AG10803 (cell line): ENCODE measurements at places on chromosomes 2 and 18.

- peak; percentile 54 for DNase-seq
Measured at GRCh38 chr2:47344890-47345589, 57.9 kb upstream of the MSH2 start.

DNA sequence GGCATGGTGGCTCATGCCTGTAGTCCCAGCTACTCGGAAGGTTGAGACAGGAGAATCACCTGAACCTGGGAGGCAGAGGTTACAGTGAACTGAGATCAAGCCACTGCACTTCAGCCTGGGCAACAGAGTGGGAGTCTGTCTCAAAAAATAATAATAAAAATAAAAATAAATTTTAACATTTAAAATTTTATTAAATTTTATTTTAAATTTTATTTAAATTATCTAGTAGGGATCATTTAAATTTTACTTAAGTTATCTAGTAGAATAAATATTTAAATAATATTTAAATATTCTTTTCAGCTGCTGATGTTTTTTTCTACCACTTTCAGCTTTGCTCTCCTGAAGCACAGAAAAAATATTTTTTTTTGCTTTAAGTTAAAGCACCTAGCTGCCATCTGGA, 10.4 kb downstream of the COBLL1 start:
- no peak for DNase-seq

- DNase-seq, result no peak
Measured at GRCh38 chr2:74578408-74578807, 23.9 kb downstream of the DOK1 start.

- DNase-seq, result no peak
Measured at GRCh38 chr2:232540441-232541041, 1.0 kb downstream of the CHRNG start.

GRCh38 chr2:18991177-18992168, 366.9 kb downstream of the OSR1 start:
- DNase-seq, result peak; percentile 98

- DNase-seq, result no peak
Measured at GRCh38 chr2:211390536-211391188, 834.3 kb downstream of the CPS1 start.

GRCh38 chr2:15506229-15506819, 54.8 kb downstream of the NBAS start:
- DNase-seq, result peak; percentile 1

GRCh38 chr2:179592167-179592936, 269.1 kb downstream of the ZNF385B start:
- DNase-seq, result peak; percentile 37

DNA sequence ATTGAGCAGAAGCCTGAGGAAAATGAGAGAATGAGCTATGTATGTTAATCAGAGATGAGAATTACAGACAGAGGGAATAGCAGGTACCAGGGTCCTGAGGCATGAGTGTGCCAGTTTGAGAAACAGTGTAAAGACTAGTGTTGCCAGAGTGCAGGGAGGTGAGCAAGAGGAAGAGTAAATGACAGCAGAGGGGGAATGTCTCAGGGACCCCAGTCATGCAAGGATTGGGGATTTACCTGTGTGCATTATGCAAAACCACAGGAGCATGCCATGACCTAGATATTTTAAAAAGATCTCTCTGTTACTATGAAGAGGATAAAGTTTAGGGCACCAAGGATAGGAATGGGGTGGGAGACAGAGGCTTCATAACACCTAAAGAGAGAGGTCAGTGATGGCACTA, 72.1 kb downstream of the TTC32 start:
- DNase-seq, result no peak

DNA sequence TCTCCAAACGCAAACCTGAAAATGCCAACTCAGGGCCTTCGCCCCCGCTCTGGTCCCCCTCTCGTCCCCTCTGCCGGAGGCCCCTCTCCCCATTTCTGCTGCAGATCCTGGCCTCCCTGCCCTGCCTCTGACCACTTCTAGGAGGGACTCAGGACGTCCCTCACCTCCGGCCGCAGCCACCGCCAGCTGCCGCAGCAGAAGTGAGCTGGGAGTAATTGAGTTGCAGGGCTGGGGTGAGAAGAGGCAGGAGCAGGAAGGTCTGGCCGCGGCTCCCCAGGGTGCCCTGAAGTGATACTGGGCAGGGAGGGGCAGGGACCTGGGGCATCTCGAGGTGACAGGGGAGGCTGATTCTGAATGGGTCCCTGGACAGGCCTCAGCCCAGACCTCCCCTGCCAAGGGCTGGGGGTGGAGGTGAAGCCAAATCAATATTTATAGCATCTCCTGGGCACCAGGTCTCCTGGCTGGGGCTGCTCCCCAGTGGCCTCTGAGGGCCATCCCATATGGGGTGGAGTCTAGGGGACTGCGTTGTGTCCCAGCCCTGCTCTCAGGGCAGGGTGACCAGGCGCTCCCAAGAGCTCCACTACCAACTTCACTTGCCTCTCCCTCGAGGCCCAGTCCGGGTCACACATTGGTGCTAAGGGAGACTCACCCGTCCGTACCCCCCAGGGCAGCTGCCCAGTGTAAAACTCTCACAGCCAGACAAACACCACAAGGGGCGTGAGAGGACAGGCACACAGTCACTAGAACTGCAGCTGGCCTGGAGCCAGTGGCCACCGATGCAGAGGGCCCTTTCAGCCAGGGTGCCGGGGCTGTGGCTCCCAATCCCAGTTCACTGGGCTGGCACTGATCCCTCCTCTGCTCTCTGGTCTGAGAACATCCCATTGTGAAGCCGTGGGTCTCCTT, 33.0 kb downstream of the KCNIP3 start:
- DNase-seq, result no peak

DNA sequence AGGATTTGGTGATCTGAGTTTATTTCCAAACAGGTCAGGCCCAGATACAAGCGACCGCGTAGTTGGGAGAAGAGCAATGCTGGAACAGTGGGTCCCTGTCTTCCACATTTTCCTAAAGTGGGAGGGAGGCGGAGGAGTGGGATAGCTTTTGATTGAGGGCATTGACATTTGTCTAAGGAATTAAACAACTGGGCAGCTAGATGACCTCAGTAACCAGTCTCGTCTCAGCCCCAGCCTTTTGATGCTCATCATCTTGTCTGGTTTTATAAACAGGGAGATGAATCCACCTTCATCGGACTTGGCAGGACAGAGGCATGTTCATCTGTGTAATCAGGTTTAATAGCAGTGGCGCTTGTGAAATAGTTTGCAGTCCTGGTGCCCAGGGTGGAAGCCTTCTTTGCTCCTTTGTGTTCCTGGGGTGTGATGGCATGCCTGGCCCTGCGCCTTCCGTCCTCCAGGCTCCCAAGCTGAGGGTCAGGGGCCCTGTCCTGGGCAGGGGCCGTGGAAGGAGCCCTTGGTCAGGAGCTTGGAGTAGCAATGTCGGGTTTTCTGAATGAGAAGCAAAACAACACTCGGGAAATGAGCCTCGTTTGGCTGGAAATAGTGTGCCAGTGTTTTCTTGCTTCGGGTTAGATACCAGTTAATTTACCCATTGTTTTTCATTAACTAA, 193.8 kb downstream of the FAM210A start:
- no peak for DNase-seq

DNA sequence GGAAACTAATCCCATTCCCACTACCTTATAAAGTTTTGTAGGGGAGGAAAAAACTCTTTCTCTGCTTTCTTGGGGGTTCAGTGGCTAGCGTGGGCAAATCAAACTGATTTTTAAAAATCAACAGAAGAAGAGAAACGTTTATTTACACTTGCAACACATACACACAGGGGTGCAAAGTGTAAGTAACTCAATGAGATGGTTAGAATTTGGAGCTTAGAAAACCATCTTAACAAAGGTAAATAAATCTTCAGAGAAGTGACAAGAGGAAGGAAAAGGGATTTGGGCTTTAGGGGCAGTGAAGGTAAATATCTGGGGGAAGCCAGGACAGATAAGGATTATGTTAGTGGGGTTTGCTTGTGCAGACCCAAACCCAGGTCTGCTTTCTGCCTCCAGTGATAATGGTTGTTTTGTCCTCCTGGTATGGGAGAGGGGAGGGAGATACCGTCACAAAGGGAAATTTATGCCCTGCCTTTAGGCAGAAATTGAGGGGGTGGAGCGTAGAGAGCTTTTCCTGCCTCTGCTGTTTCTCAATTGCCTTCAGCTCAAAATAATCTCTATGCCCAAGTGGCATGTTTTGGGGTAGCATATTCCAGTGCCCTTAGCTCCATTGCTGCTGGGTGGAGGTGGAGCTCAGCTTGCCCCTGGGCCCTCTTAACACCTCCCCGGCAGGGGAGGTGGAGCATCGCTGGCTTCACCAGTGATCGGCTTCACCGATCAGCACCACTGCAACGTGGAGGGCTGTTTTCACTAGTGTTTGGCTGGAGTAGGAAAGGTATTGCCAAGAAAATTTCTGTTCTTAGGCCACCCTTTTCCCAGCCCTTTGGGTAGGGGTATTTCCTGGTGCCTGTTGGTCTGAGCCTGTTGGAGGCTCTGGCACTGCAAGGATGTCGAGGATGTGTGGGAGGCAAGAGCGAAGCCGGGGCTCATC, 92.2 kb downstream of the TEX51 start:
- no peak for DNase-seq

- no peak for DNase-seq
Measured at GRCh38 chr2:236309669-236310029, 45.4 kb upstream of the ASB18 start.

GRCh38 chr18:13453714-13454113, 235.2 kb downstream of the LDLRAD4 start:
- peak; percentile 72 for DNase-seq

DNA sequence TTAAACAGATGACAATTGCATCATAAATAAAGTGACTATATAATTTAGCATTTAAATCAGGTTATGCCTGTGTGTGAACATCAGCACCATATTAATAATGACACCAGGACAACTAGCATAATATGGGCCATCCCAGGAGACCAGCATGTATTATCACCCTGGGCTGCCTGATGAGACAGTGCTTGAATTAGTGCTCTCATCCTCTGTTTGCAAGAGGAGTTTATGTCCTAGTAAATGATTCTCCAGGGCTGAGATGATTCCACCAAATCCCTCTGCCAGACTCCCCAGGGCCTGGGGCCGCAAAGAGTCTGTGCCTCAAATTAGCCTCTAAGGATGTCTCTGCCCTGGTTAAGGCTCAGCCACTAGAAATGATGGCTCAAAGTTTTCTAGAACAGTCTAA, 97.7 kb downstream of the SGPP2 start:
- no peak for DNase-seq

- DNase-seq, result no peak
Measured at GRCh38 chr18:37611614-37612279, 46.1 kb upstream of the CELF4 start.

GRCh38 chr2:95305380-95306061, 8.4 kb downstream of the KCNIP3 start:
- DNase-seq, result peak; percentile 36

DNA sequence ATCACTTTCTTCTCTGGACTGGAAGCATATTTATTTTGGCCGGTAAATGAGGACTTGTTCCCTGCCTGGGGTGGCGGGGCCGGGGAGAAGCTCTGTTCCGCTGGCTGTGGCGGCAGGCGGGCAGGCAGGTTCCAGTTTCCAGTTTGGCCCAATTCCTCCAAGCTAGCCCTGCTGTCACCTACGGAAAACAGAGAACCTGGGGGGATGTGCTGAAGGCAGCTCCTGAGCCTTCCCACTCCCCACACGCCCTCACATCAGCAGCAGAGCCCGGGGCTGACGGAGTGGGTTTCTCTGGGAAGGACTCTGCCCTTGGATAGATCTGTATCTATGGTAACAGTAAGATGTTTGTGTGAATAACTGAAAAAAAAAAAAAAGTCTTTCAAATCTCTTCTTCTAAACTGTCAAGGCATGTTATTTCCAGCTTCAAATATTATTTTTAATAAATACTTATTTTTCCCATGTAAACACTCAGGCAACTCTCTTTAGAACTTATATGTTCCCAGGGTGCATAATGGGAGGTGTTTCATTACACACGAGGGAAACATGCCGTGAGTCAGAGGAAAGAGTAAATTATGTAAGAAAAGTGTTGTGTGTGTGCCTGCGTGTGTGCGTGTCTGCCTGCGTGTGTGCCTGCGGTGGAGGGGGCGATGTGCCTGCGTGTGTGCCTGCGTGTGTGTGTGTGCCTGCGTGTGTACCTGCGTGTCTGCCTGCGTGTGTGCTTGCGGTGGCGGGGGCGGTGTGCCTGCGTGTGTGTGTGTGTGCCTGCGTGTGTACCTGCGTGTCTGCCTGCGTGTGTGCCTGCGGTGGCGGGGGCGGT, 116.1 kb upstream of the ZNF516 start:
- DNase-seq, result peak; percentile 43

GRCh38 chr2:150591496-150592285, 104.2 kb upstream of the RND3 start:
- DNase-seq, result no peak

DNA sequence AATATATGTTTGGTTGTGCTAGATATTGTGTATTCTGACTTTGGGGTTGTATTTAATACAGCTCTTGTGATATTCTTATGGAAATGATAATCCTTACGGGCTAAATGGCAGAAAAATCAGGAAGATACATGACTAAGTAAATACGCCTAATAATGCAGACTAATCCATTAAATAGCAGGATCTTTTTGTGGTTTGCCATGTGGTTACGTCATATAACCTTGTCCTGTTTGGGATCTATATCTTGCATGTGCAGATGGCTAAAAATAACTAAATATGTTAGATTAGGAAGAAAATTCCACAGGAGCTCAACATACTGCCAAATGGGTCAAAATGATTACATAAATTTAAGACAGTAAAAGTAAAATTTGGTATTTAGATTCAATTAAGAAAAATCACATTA, 83.0 kb downstream of the NEB start:
- no peak for DNase-seq

GRCh38 chr2:44320832-44321231, 40.5 kb downstream of the PREPL start:
- DNase-seq, result no peak

- peak; percentile 77 for DNase-seq
Measured at GRCh38 chr18:12271376-12272235, 17.4 kb downstream of the CIDEA start.

DNA sequence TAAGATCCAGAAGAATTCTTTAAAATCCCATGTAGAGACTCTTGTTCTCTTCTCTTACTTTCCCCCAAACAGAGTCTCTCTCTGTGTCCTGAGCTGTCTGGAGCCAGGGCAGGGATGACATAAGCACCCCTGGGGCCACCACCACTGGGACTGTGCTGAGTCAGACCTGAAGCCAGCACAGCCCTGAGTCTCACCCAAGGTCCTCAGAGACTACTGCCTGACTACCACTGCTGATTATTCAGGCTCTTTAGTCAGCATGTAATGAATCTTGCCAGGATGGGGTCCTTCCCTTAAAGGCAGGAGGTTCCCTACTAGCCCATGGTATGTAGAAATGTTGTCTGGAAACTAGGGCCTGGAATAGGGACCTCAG, 34.9 kb upstream of the DYNC1I2 start:
- peak; percentile 13 for DNase-seq

DNA sequence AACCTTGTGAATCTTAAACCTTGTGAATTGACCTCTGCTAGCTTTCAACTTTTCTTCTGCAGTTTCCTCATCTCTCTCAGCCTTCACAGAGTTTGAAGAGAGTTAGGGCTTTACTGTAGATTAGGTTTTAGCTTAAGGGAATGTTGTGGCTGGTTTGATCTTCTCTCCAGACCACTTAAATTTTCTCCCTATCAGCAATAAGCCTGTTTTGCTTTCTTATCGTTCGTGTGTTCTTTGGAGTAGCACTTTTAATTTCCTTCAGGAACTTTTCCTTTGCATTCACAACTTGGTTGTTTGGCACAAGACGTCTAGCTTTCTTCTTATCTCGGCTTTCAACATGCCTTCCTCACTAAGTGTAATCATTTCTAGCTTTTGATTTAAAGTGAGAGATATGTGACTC, 2.8 kb upstream of the CDCA7 start:
- no peak for DNase-seq
